ENCODE measurements at places on chromosomes 5 and 9.

DNA sequence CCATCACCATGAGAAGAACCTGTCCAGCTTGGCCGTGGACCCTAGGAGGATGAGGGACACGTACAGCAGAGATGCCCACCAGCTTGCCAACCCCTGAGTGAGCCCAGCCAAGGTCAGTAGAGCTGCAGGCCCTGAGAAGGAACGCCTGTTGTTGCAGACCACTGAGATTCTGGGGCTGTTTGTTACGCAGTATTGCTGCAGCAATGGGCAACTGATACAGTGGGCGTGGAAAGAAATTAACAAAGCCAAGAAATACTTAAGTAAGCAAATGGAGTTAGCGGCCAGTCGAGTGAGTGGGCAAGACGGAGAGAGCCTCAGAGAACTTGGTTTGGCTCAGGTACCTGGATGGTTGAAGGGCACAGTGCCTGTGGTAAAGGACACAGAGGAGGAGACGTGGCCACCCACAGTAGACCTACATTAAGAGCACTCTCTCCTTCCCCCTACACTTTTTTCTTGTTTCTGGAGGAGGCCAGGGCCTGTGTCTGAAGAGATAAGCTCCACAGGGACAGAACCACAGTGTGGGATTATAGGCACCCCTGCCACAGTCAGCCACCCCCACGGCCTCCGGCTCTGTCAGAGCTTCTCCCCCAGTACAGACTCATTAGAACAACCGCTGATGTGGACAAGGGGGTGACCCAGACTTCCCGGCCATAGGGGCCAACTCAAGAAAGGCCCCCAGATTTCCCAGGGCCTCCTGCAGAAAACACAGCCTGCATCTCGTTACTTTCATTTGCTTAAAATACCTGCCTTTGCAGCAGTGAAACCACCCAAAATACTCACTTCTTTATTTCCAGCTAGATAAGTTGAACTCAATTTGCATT is 40.1 kb upstream of the GRHPR start:
- H3K4me3 ChIP-seq = no peak overlapping the region
- no peak overlapping the region for H3K27ac ChIP-seq
- DNase-seq = peak; percentile 10
- H3K27me3 ChIP-seq = peaks cover 14% of the 10 kb centered on the region
- H3K36me3 ChIP-seq = no peaks in the 10 kb centered on the region

DNA sequence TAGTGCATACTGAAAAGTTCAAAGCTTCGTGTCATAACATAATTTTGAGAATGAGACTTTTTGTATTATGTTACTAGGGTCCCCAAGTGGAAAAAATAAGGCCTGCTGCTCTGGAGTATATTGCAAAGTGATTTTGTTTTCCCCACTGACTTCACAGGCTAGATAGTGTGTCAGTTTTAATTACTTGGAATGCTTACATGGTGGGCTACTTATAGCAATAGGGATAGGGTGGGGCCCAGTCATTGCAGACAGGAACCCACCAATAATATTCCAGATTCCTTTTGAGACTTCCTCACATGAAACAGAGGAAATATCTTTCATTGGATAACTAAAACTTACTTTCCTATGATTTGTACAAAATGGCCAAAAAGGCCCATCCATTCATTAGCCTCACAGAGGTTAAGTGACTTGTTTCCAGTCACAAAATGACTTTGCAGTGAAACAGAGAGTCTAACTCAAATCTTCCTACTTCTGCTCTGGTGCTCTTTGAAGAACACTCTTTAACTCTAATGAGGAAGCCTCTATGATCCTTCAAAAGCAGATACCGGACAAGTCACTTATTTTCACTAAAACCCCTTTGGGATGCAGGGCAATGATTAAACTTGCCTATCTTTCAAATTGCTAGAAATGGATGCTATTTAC is 16.2 kb upstream of the MEF2C start:
- no peak overlapping the region for H3K4me3 ChIP-seq
- no peaks in the 10 kb centered on the region for H3K27me3 ChIP-seq
- H3K4me1 ChIP-seq = no peaks in the 10 kb centered on the region
- H3K27ac ChIP-seq = no peak overlapping the region
- no peaks in the 10 kb centered on the region for H3K36me3 ChIP-seq
- no peak for DNase-seq

GRCh38 chr5:73496984-73497457 is 1.2 kb upstream of the BTF3 start:
- peak overlapping the region; percentile 74 for H3K27ac ChIP-seq
- no peaks in the 10 kb centered on the region for H3K27me3 ChIP-seq
- peaks cover 17% of the 10 kb centered on the region for H3K4me1 ChIP-seq
- peak overlapping the region; percentile 97 for H3K4me3 ChIP-seq
- DNase-seq = peak; percentile 66
- H3K36me3 ChIP-seq = peaks cover 11% of the 10 kb centered on the region

DNA sequence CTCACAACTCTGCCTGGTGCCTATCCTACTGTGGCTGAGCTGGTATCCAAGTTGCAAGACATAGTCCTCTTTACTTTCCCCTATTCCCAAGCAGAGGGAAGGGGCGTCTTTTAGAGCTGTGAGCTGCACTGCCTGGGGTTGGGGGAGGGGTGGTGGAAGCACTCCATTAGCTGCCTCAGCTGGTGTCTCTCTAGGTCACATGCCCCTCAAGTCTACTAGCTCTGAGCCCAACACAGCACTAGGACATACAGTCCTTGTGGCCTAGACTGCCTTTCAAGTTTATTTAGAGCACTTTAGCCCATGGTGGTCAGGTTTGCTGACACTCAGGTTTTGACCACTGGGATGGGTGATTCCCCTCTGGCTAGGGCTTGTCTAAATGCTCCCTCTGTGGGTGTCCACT is 54.7 kb downstream of the SREK1 start:
- no peaks in the 10 kb centered on the region for H3K36me3 ChIP-seq
- H3K4me3 ChIP-seq = no peak overlapping the region
- H3K27ac ChIP-seq = no peak overlapping the region
- peaks cover 5% of the 10 kb centered on the region for H3K4me1 ChIP-seq
